ENCODE measurements at places on chromosomes 2 and 18.

- no peak for DNase-seq
Observed at GRCh38 chr2:237558961-237559641, 7.3 kb upstream of the PRLH start.

DNA sequence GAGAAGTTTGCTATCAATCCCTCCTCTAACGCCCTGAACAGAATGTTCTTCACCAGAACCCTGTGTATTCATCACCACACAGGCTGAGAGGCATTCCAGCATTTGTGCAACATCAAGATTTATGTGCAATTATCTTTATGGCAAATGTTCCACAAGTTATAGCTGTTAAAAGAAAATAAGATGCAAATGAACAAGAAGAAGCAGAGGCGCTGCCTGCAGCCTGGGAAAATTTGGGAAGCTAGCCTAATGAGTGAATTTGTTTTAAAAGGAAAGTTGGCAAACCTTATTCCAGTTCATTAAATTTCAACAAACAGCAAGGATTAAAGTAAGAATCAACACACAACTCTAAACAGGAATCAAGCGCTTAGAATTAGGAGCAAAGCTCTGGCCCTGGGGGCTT is 5.3 kb downstream of the TPO start:
- no peak for DNase-seq

- DNase-seq: no peak
Observed at GRCh38 chr2:219784178-219784577, 156.7 kb downstream of the SLC4A3 start.

- DNase-seq: no peak
Observed at GRCh38 chr2:45134014-45134413, 124.8 kb upstream of the SIX2 start.

DNA sequence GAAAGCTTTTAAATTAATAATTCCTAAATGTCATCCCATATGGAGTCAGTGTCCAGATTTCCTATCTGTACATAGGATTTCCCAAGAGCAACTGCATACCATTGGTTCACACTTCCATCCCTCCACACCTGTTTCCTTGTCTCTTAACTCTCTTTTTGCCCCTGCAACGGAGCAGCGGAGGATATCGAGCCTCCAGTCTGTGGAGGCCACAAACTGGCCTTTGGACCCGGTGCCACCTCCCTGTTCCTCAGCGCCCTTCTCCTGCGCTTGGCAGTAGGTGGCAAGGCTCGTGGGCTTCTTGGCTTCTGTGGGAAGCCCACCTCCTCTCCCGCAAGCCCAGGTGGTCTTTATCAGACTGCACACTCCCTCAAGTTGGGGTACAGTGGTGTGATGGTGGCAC is 23.8 kb upstream of the STK25 start:
- no peak for DNase-seq

DNA sequence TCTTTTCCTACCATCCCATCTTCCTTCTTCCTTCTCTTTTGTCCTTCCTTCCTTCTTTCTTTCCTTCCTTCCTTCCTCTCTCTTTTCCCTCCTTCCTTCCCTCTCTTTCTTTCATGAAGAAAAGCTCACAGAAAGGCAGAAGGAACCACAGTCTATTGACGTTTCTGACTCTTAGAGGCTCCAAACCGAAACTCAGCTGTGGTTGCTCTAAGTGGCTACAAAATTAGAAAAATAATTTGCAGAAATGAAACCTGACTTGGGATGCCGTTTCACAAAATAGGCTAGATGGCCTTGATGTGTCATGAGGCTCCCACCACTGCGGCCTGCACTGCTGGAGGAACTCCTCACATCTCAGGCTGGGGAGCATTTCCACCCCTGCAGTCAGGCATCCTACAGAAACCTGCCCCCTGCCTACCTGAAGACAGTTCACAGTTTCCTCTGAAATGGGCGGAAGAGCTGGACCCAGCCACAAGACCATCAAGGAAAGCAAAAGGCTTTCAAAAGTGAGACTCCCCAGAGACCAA is 165.6 kb downstream of the SMAD7 start:
- no peak for DNase-seq

GRCh38 chr18:44409515-44409914 is 271.2 kb upstream of the SETBP1 start:
- no peak for DNase-seq

GRCh38 chr2:95372845-95373244 is 29.7 kb upstream of the FAHD2A start:
- DNase-seq: no peak

DNA sequence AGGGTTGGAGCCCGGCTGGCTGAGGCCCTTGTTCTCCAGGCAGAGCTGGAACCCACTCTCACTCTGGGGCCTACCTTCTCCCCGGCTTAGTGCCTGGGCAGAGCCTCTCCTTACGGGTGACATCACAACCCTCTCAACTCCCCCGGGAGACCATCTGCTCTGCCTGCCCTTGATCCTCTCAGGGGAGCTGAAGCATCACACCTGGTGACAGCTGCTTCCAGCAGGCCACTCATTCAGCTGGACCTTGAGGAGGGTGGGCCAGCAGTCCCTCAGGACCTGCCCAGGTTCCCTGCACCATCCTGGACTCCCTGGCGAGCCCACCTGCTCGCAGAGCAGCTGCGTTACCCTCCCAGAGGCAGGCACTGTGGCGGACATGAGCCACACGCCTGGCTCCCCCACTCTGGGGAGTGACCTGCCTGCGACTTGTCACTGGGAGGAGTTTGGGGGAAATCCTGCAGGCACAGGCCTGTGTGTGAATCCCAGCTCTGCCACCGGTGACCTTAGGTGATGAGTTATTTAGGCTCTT is 13.1 kb downstream of the HS6ST1 start:
- peak; percentile 44 for DNase-seq

GRCh38 chr2:45890819-45891218 is 239.3 kb downstream of the PRKCE start:
- DNase-seq: no peak

- DNase-seq: no peak
Observed at GRCh38 chr2:29192526-29192925, 77.3 kb downstream of the CLIP4 start.

DNA sequence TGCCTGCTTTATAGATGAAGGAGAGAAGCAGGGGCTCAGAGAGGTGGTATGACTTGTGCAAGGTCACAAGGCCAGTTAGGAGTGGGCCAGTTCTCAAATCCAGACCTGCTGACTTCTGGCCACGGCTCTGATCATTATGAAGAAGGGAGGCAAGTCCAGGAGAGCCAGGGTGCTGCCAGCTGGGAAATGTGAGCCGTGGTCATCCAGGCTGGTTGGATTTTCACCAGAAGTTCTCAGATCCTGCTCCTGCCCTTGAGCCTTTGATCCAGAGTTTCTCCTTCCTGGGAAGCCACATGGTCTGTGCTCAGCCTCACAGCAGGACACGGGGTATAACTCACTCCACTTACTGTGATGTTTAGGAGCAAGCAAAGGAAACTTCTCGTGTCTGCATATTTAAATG is 239.9 kb downstream of the KLHL29 start:
- DNase-seq: no peak

DNA sequence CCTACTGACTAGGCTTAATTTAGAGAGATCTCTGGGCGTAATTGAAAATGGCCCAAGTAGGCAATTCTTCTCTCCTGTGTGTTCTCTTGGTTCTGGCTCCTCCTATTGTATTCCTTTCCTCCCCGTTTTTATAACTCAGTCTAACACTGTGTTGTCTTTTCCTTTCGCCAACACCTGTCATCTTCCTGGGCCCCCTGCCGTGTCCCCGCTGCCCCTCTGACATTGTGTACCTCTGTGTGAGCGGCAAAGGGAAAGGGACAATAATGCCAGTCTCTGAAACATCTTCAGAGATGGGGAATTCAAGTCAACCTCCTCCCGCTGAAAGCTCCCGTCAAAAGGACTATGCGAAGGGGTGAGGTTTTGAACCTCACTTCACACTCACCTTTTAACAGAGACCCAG is 210.9 kb downstream of the GBX2 start:
- no peak for DNase-seq

DNA sequence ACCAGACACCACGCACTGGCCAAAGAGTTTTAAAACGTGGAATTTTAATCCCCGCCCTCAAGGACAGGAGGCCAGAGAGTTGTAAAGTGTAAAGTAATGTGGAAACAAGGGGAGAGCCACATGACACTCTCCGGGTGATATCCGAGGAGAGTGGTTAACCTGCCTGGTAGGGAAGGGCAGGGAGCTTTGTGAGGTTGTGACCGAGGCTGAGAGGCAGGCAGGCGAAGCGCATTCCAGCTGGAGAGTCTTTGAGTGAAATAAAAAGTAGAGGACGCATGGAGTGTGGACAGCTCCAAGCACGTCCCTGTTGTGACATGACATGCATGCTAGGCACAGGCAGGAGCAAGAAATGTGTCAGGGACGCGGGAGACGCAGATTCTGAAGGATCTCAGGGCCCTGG is 539.5 kb downstream of the RNF144A start:
- DNase-seq: no peak

GRCh38 chr18:70428439-70428838 is 139.6 kb downstream of the SOCS6 start:
- DNase-seq: no peak

- DNase-seq: no peak
Observed at GRCh38 chr18:11587432-11587831, 22.0 kb upstream of the SLC35G4 start.

GRCh38 chr2:40415391-40415790 is 36.5 kb downstream of the SLC8A1 start:
- DNase-seq: no peak

DNA sequence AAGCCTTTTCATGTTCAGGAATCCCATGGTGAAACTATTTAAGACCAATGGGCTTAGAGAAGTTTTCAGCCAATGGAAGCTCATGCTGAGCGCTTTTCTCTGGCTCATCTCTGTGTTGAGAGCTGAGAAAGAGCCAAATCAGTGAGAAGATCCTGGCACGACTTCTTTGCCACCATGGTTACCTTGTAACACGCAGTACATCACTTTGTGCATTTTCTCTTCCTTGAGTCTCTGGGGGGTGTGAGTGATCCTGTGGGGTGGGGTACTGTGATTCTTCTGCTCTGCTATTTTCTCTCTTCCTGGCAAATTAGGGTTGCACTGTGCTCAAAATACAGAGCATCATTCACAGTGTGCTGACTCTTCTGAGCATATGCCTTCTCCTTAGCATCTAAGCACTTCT is 664.2 kb downstream of the ARHGAP15 start:
- no peak for DNase-seq

GRCh38 chr18:25345081-25345866 is 6.7 kb downstream of the ZNF521 start:
- no peak for DNase-seq

DNA sequence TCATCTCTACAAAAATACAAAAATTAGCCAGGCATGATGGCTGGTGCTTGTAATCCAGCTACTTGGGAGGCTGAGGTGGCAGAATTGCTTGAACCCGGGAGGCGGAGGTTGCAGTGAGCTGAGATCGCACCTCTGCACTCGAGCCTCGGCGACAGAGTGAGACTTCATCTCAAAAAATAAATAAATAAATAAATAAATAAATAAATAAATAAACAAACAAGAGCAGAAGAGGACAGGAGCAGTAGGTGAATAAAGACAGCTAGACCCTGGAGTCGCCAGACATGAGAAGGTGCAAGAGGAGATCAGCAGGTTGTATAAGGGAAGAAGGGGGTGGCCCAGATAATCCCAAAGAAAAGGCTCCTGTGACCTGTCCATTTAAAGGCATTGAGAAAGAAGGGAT is 12.3 kb downstream of the LAMA1 start:
- no peak for DNase-seq

DNA sequence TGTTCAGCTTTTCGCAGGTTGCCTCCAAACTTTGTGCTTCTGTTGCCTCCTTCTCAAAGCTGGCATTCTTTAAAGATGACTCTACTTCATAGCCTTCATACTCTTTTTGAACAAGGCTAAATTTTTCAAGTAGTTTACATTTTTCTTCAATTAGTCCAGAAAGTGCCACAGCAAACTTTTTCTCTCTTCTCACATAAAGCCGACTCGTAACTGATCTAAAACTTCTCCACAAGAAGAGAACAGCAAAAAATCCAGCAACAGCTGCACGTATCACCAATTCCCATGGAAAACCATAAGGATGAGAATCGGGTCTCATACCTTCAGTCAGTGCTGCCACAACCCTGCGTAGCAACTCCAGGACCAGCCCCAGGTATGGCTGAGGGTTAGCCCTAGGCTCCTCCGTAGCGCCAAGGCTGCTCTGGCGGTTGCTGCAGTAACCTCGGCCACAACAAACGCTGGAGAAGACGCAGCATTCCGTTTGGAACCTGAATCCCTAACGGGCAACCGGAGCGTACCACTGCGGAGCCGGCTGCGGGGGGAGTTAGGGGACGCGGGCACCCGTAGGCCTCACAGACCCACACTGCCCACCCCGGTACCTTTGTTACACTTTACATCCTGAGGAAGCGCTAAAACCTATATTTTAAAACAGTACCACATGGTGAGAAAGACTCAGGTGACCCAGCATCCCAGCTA is at the start of gene CTAGE1:
TSS of gene CTAGE1 (minus strand) at position 420 of the 693 bp plus-strand sequence. CDS start at position 316, 104 bp downstream.
- no peak for DNase-seq

DNA sequence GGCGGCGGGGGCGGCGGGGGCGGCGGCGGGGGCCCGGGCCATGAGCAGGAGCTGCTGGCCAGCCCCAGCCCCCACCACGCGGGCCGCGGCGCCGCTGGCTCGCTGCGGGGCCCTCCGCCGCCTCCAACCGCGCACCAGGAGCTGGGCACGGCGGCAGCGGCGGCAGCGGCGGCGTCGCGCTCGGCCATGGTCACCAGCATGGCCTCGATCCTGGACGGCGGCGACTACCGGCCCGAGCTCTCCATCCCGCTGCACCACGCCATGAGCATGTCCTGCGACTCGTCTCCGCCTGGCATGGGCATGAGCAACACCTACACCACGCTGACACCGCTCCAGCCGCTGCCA is 644 bp downstream of the ONECUT2 start:
- DNase-seq: no peak

GRCh38 chr2:3479430-3480320 is 39.7 kb downstream of the ADI1 start:
- DNase-seq: no peak
